ENCODE measurements at places on chromosomes 1 and 21. TPM values are rescaled to one million over a fixed set of nuclear protein-coding genes. Genes with fewer than 3 reads are reported as not detected.

DNA sequence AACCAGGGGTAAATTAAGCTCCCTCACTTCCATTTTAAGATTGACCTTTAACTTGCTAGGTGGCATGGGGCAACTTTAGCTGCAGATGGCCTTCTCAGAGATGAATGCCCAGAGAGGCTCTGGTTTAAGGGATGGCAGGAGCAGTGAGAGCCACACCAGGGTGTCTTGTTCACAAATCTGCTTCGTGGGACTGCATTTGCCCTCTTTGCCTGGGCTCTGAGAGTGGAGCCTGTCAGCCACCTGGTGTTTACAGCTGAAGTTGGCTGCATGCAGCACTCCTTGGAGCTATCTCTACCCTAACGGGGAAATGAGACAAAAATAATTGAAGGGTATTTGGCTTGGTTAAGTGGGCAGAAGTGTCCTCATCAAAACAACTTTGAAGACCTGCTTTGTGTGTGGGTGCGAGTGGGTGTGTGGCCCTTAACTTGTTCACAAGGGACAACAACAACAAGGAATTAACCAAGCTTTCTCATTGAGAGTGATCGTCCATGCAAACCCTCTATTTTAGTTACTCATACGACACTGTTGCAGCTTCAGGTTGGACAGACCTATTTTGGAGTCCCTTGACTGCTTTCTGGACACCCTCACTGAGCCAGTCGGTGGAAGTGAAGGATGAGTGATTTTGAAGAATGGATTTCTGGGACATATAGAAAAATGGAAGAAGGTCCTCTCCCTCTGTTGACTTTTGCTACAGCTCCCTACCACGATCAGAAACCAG is 29.8 kb downstream of the PGM1 start:
- no peak overlapping the region for H3K4me3 ChIP-seq
- H3K36me3 ChIP-seq = no peaks in the 10 kb centered on the region
- no peaks in the 10 kb centered on the region for H3K27me3 ChIP-seq
- peaks cover 31% of the 10 kb centered on the region for H3K4me1 ChIP-seq

GRCh38 chr1:37545019-37545418 is 9.1 kb downstream of the SNIP1 start:
- peaks cover 11% of the 10 kb centered on the region for H3K4me1 ChIP-seq
- peaks cover 58% of the 10 kb centered on the region for H3K36me3 ChIP-seq
- DNase-seq = no peak
- H3K4me3 ChIP-seq = no peak overlapping the region
- no peak overlapping the region for H3K27ac ChIP-seq
- no peaks in the 10 kb centered on the region for H3K27me3 ChIP-seq

The NBPF9 gene
- total RNA-seq = 14.3 TPM

The CA6 gene
- not detected for total RNA-seq

The LHX8 gene
- total RNA-seq = not detected

Measured in GM23248 (cell line).